ENCODE measurements at places on chromosomes 11 and 22.

DNA sequence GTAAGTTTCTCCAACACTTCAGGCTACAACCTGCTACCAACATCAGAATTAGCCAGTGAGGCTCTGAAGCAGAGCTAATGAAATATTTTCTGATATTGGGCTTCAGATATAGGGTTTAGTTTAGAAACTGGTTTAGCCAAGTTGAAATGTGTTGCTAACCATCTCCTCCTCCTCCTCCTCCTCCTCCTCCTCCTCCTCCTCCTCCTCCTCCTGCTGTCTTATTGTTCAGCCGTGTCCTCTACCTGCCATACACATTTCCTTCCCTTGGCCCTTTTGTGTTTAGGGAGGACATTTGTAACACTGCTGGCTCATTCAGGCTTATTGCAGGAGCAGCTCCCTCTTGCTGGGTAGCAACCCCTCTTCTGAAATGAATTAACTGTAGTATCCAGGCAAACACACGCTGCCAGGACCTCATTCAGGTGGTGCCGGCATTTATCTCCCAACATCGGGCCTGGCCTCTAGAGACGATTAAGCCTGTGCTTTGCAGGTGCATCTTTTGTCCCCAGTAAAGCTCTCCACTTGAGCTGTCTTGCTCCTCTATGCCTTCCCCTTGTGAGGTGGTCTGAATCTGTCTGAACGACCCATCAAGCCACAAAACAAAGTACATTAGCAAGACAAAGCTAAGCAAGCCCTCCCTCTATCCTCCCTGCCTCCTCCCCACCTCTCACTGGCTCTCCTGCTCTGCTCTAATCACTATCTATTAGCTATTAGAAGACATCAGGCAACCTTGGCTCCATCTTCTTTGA, 82.9 kb downstream of the KCNJ1 start:
- no peak for DNase-seq

- DNase-seq = no peak
Observed at GRCh38 chr11:76626266-76626665, 44.3 kb downstream of the LRRC32 start.

GRCh38 chr22:37126882-37127281, 17.4 kb upstream of the TMPRSS6 start:
- DNase-seq = no peak

DNA sequence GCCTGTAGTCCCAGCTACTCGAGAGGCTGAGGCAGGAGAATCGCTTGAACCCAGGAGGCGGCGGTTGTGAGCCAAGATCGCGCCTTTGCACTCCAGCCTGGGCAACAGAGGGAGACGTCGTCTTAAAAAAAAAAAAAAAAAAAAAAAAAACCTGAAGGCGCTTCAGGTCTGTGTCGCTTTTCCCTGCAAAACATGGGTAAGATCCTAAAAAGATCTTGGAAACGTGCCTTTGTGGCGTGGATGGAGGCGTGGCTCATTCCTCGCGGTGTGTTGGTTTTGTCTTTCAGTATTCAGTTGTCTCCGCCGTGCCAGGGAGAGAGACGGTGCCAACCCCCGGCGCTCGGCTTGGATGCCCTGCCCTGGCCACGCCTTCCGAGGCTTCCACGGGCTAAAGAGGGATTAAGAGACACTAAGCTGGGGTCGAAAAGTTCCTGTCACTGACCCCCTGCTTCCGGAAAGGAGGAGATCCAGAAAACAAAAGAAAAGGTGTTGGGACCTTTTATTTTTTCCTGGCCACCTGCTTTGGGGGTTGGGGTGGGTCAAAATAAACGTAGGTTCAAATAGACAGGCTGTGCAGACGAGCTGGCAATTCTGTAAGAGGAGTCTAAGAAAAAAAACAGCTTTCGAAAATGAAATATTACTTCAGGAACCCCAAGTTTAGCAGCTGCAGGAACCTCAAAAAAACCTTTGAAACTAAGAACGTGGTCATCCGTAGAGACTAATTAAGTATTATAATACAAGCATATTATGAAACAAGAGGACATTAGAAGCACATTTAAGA, 1.1 kb upstream of the SLC35F2 start:
- peak; percentile 13 for DNase-seq

DNA sequence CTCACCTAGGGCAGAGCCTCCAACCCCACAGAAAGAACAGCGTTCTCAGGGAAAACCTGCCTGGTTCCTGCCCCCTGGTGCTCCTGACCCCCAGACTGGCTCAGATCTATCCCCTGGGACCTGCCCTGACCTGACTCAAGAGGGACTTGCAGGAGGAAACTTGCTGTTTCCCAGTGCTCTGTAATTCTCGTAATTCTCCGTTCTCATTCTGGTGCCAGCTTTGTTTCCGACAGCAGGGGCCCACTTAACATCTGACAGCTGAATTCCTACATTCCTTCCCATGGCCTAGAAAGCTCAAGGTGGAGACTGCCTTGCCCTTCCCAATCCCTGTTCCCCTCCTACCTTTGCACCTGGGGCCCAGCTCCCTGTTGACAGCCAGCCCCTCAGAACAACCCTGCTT, 12.5 kb upstream of the CSF2RB start:
- DNase-seq = no peak

Measured in activated T-cell treated with anti-CD3 and anti-CD28 coated beads for 1 hour (primary cell).